Stimulated activated CD4-positive, alpha-beta T cell treated with anti-CD3 and anti-CD28 coated beads, Interleukin-1b, Interleukin-23, amount 100 ng/mL, for 1 hour (primary cell): ENCODE measurements at places on chromosomes 2 and 18.

GRCh38 chr18:27964811-27965210 is 212.1 kb downstream of the CDH2 start:
- no peak for DNase-seq

- DNase-seq: no peak
Measured at GRCh38 chr18:3319399-3319798, 57.5 kb downstream of the MYL12B start.

DNA sequence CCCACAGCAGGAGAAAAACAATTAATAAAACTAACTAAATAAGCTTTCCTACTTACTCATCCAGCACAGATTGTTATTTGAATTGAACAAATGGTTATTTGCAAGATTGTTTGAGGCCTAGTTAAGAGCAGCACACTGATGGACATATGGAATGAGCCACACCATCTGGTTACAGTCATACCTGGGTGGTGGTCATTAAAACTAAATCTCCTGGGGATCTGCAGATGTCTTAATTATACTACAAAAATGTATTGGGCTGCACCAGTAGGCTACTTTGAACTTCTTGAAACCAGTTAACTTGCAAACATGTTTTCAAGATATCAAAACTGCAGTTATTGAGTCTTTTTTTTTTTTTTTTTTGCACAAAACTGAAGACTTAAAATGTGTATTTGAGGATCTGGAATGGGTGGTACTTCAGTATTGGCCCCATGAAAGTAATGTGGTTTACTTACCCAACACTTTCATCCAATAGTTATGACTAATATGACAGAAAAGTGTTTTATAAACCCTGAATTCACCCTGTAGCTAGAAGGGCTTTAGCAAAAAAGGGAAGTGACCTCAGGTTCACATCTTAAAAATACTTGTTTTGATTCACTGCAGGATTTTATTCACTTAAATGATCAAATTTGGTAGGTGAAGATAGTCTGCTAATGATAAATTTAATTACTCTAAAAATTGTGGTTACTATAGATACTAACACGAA is 10.8 kb downstream of the AGFG1 start:
- DNase-seq: no peak

GRCh38 chr2:16323126-16323520 is 342.5 kb downstream of the CYRIA start:
- DNase-seq: no peak

DNA sequence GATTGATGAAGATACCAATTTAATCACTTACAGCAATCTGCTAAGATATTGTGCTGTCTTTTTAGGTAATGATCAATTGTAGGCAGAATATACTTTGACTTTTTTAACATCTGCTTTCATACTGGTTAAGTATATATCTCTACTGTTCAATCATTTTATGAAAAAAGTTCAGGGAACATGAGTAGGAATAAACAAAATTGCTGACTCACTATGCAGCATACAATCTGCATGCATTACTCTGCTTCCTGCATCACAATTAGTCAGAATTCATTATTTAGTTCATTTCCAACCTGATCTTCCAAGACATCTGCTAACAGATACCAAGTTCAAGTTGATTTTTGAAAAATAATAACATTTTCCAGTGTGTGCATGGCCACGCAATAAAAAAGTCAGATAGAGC is 1430.4 kb upstream of the LRRTM1 start:
- no peak for DNase-seq

- no peak for DNase-seq
Measured at GRCh38 chr2:95384854-95385569, 17.5 kb upstream of the FAHD2A start.

DNA sequence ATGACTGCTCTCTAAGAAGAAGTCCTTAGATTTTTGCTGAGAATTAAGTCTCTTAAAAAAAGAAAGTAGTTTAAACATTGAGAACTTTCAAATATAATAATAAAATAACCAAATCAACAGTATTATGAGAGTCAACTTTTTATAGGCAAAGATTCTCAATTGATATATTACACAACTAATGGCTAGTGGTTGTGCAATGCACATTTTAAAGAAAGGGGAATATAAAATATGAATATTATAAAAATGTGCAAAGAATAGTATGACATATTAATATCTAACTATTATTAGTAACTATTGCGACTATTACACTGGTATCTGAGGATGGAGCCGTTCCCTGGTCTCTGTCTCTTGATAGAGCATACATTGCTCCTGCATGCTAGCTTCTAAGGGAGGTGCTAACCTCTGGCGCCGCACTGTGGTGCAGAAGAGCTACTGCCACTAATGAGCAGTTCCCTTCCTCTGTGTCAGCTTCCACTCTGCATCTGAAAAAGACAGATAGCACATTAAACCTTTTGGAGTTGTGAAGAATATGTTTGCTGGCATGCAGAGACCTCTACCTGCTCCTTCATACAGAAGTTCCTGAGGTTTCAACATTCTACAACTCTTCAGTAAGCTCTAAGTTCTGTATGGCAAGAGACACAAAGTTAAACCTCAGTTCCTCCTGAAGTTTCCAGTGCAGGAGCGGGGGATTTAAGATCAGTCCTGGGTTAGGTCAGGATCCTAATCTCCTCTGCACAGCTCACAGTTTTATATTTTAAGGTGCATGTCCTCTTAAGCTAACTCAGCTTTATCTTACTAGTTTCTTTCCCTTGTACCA is 3.5 kb upstream of the SLC9A2 start:
- no peak for DNase-seq

GRCh38 chr18:40851014-40851429 is 1104.0 kb upstream of the PIK3C3 start:
- no peak for DNase-seq

DNA sequence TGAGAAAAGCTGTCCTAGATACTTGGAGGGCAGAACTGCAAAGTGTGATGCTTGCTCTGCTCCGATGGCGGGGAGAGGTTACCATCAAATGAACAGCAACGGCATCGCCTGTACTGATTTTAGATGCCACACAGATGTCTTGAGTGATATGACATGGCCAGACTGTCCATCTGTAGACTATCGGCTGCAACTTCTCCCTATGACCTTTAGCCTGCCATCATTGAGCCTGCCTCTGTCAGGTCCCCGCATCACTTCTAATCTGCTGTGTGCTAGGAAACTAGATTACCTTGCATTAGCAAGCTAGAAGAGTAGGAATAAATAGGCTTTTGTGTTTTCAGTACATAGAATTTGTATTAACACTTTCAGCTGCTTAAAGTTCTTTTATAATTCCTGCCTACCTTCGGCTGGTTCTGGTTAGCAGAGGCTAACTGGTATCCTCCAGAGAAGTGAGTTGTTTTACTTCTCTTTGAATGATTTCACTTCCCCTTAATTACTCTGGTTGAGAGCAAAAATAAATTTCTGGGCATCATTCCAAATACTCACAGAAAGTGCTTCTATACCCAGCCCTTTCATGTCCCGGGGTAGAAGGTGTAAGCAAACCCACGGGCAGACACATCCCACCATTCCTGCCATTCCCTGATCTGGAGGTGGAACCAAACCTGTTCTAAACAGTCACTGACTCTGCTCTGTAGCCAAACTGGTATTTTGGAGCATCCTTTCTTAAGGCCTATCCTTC is 24.0 kb downstream of the GAREM2 start:
- no peak for DNase-seq

- DNase-seq: no peak
Measured at GRCh38 chr2:36538335-36538734, 59.6 kb downstream of the FEZ2 start.

GRCh38 chr2:134273256-134273983 is 19.5 kb downstream of the MGAT5 start:
- no peak for DNase-seq

DNA sequence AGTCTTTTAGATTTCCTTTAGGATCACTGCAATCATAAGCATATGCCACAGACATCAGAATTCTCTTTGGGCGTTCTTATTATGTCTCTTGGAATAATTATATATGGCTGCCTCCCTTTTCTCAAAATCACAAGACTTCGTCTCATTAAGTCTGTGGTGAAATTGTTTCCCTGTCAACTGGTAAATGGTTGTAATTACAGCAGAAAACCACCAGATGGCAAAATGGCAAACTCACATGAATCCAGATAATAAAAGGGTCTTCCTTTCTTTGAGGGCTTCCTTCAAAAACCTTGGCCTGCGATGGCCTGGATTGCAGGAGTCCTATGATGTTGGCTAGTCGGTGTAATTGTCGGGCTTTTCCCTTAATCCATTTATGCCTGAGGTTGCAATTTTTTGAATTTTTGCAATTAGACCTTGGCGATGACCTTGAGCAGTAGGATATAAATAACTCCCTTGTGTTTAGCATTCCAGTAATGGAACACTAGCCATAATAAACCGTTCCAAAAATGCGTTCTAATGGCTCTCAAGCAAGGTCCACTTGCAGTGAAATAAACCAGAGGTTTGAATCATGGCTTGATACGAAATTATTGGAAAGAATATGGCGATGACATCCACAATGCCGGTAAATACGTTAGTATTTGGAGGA is 656.4 kb downstream of the MBD2 start:
- no peak for DNase-seq

DNA sequence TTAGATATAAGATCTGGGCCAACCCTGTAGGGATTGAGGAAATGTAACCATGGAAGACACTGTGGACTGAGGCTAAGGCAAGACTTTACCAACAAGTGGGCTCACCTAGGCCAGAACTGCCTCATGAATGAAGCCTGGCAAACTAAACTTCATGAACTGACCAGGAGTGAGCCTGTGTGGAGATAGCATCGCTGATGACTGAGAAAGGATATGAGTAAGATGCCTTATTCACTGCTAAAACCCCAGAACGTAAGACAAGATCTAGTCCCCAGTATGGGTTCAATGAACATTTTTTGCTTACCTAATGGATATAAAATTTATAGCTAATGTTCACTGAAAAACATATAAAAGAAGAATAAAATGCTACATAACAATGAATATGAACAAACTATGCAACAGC is 399.8 kb downstream of the SATB2 start:
- DNase-seq: no peak

GRCh38 chr18:69948919-69949537 is 1.4 kb upstream of the CD226 start:
- DNase-seq: no peak

- no peak for DNase-seq
Measured at GRCh38 chr2:168907940-168908662, 7.0 kb downstream of the G6PC2 start.

- DNase-seq: no peak
Measured at GRCh38 chr2:121591199-121591598, 58.1 kb downstream of the CLASP1 start.

GRCh38 chr2:66541646-66542045 is 106.7 kb downstream of the MEIS1 start:
- no peak for DNase-seq

DNA sequence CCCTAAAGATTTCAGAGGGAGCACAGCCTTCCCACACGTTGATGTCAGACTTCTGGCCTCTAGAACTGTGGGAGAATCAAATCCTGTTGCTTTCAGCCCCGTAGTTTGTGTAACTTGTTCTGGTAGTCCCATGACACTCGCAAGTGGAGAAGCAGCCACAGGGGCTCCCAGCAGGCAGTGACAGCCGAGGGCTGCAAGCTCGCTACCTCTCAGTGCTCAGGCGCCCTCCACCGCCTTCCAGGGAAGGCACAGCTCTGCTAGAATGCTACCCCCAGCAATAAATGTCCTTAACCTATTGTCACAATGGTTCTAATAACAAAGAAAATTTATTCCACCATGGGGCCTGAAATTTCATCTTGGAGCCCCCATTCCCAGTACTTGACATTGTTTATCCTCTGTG is 143.1 kb upstream of the ZNF236 start:
- no peak for DNase-seq

- DNase-seq: no peak
Measured at GRCh38 chr2:85604568-85605339, 2.3 kb upstream of the TMEM150A start.

DNA sequence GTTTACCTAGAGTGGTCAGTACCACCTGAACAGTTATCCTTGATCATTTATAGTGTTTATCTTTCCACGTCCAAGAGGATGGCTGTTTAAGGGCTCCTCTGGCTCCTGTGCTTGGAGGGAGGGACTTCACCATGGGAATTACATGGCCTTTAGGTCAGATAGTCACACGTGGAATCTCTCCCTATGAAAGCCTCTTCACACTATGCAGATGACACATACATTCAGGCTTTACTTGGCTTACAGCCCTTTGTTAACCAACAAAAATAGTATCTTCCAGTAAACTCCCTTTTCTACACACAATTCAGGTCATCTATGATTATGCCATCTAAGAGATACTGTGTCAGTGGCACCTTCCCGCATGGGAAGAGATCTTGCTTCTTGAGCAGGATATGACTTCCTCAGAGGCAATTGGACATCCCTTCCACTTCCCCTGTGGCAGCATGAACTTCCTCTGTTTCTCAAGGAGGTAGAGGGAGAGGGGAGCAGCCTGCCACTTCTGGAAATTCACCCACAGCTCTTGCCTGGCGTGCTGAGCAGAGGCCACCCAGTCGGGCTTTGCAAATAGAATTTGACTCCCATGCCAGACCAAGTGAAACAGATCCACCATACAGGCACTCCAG is 53.5 kb downstream of the COLEC12 start:
- no peak for DNase-seq

- DNase-seq: no peak
Measured at GRCh38 chr18:66393463-66393862, 210.4 kb downstream of the CDH19 start.

GRCh38 chr18:80201739-80202138 is 45.6 kb downstream of the PARD6G start:
- DNase-seq: no peak

DNA sequence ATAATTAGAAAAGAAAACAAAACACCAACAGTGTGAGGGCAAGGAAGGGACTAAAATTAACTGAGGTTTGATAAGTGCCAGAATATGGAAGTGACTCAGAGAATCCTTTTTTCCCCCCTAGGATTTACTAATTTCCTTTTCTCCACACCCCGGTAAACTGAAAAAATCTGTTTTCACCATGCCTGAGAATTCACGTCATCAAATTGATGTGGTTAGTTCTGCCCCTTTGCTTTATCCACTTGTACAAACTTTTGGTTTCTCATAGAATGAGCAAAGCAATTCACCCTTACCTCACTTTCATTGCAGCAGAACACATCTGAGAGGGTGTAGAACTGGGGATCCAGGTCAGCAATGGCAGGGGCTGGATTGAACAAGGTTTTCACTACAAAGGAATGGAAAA is 57.8 kb downstream of the RBKS start:
- no peak for DNase-seq
